ENCODE measurements at places on chromosomes 11 and 22. TPM values are rescaled to one million over a fixed set of nuclear protein-coding genes. Genes with fewer than 3 reads are reported as not detected.

The SLCO2B1 gene
- not detected for polyA plus RNA-seq

The E2F8 gene
- polyA plus RNA-seq = not detected

The KCNA4 gene
- not detected for polyA plus RNA-seq

The SELENOM gene
- polyA plus RNA-seq = 50.0 TPM

The LRRC74B gene
- not detected for polyA plus RNA-seq

The PARVG gene
- polyA plus RNA-seq = 137 TPM

The CDKN1C gene
- not detected for polyA plus RNA-seq

The EFEMP2 gene
- not detected for polyA plus RNA-seq

The SPON1 gene
- 0.97 TPM for polyA plus RNA-seq

The APLNR gene
- not detected for polyA plus RNA-seq

The MS4A3 gene
- not detected for polyA plus RNA-seq
